ENCODE measurements at places on chromosomes 2 and 18.

DNA sequence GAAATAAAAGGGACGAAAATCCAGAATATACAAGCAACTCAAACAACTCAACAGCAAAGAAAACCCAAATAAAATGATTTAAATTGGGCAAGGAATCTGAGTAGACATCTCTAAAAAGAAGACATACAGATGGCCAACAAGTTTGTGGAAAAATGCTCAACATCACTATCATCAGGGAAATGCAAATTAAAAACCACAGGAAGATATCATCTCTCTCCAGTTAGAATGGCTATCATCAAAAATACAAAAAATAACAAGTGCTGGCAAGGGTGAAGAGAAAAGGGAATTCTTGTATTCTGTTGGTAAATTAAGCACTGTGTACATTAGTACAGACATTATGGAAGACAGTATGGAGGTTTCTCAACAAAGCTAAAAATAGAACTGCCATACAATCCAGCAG lies 80.0 kb downstream of the RAB31 start:
- no peak for DNase-seq

DNA sequence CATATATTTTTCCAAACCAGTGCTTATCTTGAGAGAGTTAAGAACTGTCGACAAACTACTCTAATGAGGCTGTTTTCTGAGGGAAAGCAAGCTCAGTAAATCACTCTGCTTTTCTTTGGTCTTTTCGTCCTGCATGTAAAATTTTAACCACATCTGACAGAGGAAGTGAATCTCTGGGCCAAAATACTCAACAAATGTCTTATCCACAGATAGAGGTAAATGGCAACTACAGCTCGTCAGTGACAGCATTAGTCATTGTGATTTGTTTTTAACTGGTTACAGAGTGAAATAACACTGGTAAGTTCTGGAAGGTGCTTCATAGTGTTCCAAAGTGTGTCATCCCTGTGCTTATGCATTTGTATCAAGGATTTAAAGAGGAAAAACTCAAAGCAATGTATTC lies 82.6 kb upstream of the SLC8A1 start:
- DNase-seq: no peak

- DNase-seq: no peak
These were observed 56.9 kb upstream of the LHCGR start for GRCh38 chr2:48812416-48812815.

DNA sequence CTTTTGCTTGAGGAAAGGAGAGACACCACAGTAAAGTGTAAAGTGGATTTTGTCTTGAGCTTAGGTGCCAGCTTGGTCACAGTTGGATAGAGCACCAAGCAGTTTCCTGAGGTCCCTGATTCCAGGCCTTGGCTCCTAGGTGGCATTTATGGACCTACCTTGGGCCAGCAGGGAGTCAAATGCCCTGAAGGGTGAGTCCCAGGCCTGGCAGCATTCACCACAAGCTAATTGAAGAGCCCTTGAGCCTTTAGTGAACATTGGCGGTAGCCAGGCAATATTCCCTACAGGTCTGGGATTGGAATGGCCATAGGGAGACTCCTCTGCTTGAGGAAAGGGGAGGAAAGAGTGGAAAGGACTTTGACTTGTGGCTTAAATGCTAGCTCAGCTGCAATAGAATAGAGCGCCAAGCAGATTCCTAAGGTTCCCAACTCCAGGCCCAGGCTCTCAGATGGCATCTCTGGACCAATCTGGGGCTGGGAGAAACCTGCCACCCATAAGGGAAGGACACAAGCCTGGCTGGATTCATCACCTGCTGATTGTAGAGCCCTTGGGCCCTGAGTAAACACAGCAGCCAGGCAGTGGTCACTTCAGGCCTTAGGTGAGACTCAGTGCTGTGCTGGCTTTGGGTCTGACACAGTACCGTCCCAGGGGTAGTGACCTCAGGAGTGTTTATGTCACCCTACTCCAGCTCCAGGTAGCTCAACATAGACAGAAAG lies 137.5 kb upstream of the OTOS start:
- no peak for DNase-seq

DNA sequence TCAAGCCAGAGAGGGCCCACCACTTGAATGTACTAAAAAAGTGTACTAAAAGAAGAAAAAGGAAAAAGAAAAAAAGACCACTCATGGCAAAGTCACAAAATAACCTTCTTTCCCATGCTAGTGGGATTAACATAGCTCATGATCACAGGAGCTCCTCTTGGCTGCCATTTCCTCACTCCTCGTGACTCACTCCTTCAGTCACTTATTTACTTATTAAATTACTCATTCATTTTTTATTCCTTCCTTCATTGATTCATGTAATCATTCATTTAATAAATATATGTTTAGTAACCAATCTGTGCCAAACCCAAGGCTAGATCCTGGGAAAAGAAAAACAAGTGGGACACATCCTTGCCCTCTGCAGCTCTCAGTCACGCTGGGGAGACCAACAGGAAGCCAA lies 300.5 kb downstream of the INSIG2 start:
- no peak for DNase-seq

DNA sequence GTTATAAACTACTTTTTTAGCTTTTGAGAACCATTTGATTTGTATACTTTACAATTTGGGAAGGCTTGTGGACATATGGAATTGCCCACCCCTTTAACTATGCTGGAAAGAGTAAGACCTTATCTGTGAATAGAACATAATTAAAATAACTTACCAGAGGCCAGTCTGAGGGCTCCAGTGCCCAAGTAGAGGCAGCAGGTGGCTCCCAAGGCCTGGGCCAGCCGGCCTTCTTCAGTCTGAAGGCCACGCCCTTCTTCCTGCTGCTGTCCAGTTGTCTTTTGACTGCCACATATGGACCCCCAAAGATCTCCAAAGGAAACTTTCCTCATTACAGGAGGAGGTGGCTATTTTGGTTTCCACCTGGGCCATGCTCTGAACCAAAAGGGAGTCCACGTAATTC lies 12.0 kb upstream of the IL18RAP start:
- DNase-seq: no peak

- DNase-seq: no peak
These were observed 36.5 kb upstream of the HNRNPA3 start for GRCh38 chr2:177175917-177176668.

GRCh38 chr2:112161431-112162145 lies 23.4 kb downstream of the FBLN7 start:
- no peak for DNase-seq

- no peak for DNase-seq
These were observed 28.1 kb downstream of the FOSL2 start for GRCh38 chr2:28420722-28421121.

- DNase-seq: no peak
These were observed 41.4 kb downstream of the B4GALT6 start for GRCh38 chr18:31643003-31643402.

- DNase-seq: no peak
These were observed 34.3 kb upstream of the ATP6V1B1 start for GRCh38 chr2:70901227-70902066.

GRCh38 chr2:169897834-169898233 lies 70.6 kb downstream of the UBR3 start:
- DNase-seq: no peak

- no peak for DNase-seq
These were observed 857 bp upstream of the INHBB start for GRCh38 chr2:120344976-120345581.

DNA sequence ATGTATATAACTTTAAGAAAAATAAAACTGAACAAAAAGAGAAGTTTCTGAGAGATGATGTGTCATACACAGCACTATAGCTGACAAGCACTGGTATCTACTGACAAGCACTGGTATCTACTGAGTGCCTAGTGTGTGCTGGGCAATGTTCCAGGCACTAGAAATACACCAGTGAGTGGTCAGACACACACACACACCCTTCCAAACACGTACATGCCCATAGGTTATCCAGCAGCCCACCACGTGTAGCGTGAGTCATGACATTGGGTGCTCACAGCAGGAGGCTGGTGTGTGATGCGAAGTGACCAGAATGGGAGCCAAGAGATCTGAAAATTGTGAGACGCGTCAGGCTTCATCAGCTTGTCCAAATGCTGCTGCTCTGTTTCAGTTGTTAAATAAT lies 12.2 kb upstream of the GNAL start:
- DNase-seq: no peak

Measured in AG09319 (cell line).